ENCODE measurements at places on chromosomes 7 and 10.

GRCh38 chr7:151736403-151736909, 140.5 kb downstream of the PRKAG2 start:
- peak; percentile 90 for DNase-seq

- no peak for DNase-seq
Observed at GRCh38 chr10:4107285-4107851, 322.4 kb upstream of the KLF6 start.

- no peak for DNase-seq
Observed at GRCh38 chr7:93981480-93981874, 22.7 kb downstream of the BET1 start.

- no peak for DNase-seq
Observed at GRCh38 chr10:43970717-43971116, 322.0 kb upstream of the ZNF32 start.

- DNase-seq = no peak
Observed at GRCh38 chr7:134031835-134032617, 95.1 kb upstream of the LRGUK start.

GRCh38 chr7:2903682-2904162, 59.6 kb upstream of the GNA12 start:
- DNase-seq = no peak

GRCh38 chr10:128419466-128420019, 293.3 kb upstream of the MKI67 start:
- no peak for DNase-seq

GRCh38 chr10:95783741-95784140, 27.8 kb downstream of the ENTPD1 start:
- DNase-seq = no peak

DNA sequence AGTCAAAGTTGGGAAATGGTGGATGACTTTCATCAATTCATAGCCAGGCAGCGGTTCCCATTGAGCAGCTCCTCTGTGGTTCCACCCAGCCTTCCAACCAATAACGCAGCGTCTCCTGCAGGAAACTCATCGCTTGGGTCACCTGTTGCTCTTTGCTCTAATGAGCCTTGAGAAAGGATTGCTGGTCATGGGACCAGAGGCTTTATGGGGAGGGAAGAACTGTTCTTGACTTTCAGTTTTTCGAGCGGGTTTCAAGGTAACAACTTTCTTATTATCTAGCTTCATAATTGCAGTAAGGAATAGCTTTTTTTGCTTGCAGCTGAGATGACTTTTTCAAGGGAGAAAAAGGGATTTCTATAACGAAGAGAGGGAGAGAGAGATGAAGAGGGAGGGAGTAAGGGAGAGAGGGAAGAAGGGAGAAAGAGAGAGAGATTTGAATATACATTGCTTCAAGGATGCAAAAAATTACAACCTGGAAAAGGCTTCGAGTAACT, 405 bp upstream of the ENTPD1 start:
- DNase-seq = no peak

DNA sequence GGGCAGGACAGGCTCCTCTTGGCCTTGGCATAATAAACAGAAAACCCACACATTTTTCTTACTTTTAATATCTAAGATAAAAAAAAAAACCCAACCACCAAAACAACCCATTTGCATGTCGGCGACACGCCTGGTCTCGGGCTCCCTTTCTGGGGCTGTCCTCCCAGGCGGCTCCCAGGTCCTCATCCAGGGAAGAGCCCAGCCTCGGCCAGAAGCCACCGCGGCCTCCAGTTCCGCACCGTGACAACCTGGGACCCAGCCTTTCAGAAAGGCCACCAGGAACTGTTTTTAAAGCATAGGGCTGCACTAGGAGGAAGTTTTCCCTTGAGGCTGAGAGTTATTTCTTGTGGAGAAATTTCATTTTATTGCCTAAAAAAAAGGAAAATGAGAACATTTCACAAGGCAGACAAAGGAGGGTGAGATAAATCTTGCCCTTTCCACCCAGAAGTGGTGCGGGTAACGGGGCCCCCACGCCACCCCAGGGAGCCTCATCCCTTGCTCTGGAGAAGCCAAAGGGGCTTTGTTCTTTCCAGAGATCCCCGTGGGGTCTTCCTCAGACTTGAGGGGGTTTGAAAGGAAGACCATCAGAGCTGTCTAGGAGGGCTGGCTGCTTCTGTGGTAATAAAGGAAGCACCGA, 39.2 kb upstream of the MKRN1 start:
- DNase-seq = no peak

DNA sequence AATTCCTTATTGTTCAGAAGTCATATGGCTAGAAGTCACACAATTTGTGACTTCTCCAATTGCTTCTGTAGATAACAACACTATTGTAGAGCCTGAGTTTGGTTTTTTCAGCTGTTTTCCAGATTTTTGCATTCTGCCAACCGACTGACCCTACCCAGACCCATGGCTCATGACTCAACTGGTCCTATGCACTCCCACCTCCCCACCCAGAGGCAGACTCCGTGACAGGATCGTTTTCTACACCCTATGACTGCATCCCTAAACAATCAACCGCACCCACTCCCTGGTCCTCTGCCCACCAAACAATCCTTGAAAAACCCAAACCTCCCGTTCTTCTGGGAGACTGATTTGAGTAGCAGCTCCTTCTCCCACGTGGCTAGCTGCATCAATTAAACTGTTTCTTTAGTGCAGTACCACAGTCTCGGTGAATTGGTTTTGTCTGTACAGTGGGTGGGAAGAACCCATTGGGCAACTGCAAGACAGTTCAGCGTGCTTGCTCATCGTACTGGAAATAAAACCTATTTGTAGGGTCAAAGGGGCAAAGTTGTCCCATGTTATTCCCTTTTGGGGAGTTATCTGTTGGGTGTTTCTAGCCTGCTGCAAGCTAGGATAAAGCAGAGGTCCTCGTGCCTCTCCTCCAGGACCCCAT, 150.3 kb upstream of the FAM20C start:
- DNase-seq = no peak

DNA sequence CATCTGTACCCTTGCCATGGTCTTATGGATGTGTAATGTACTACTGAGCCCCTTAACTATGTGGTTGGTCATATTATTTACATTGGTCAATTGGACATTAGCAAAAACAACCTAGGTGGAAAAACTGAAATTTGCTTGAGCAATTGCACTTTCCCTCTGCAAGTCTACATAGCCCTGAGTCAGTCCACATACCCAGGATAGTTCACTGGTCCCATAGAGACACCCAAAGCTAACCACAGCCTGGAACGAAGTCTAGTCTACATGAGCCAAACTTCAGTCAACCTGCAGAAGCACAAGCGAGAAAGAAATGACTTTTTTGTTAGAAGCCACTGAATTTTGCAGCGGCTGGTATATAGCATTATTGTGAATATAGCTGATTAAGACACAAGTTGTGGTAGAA, 37.6 kb upstream of the COL1A2 start:
- DNase-seq = no peak

DNA sequence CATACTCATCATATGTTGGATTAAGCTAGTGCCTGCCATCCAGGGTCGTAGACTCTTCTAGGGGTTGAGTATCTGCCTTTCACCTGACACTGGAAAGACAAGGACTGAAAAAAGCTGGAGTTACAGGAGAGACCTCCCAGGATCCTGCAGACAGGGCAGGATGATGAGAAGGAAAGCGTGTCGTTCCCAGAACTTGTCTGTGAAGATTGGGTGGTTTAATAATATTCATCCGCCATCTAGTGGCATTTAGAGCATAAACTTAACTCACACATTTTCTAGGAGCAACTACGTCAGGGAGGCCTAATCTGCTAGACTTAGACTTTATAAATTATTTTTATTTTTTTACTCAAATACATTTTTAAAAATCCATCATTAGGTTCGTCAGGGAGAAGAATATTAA, 59.6 kb downstream of the ADRB1 start:
- DNase-seq = peak; percentile 30

DNA sequence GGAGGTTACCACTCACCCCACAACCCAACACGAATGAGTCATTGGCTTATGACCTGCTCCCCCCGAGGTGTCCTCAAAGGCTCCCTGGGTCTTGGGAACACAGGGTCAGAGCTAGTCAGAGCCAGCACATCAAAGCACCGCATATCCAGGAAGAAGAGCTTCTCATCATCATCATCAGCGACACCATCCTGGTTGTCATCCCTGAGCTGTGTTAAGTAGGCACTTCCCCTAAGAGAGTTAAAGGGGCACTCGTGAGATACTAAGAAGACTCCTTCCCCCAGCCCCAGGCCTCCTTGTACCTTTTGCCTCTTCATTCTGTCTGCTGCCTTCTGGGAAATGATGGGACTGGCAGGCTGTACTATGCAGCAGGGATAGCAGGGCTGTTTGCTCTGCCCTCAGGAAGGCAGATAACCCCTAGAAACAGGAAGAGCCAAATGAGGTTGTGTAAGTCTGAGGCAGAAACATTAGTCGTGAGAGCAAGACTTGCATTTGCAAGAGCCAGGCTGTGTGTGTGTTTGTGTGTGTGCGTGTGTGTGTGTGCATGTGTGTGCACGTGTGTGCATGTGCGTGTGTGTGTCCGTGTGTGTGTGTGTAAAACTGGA, 11.1 kb upstream of the CPA1 start:
- no peak for DNase-seq

- peak; percentile 67 for DNase-seq
Observed at GRCh38 chr10:70578371-70578947, 24.1 kb downstream of the PRF1 start.

- DNase-seq = no peak
Observed at GRCh38 chr10:19817231-19817933, 1.1 kb downstream of the PLXDC2 start.

DNA sequence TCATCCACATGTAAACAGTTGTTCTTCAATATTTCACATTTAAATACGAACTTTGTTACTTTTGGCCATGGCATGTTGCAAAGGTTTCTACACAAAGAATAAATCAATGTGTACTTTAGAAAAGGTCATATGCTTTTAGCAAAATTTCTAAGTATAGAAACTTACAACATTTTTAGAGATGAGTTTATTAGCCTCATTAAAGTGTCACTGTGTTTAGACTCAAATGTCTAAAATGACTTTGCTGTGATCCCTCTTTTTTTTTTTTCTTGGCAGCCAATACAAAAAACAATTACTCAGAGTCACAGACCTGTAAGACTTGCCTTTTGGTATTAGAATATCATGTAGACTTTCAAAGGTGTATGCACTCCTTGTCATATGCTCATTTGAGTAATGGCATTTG, 349.3 kb upstream of the KIAA1217 start:
- DNase-seq = no peak

GRCh38 chr7:33721895-33722294, 183.4 kb upstream of the BMPER start:
- DNase-seq = no peak

- DNase-seq = no peak
Observed at GRCh38 chr7:28096713-28097112, 83.9 kb downstream of the JAZF1 start.

DNA sequence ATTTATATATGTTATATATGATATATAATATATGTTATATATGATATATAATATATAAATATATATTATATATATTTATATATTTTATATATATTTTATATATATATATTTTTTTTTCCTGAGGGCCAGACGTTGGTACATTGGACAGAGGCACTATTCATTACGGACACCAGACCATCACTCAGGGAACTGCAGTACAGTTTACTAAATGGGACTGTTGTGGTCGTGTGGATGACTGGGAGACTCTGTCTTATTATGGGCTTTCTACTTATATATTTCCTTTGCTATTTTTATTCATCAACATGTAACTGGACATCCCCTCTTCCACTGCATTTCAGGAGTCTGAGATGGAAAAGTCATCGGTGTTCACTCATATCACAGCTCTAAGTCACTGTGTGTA, 87.1 kb upstream of the PRKCQ start:
- DNase-seq = no peak

DNA sequence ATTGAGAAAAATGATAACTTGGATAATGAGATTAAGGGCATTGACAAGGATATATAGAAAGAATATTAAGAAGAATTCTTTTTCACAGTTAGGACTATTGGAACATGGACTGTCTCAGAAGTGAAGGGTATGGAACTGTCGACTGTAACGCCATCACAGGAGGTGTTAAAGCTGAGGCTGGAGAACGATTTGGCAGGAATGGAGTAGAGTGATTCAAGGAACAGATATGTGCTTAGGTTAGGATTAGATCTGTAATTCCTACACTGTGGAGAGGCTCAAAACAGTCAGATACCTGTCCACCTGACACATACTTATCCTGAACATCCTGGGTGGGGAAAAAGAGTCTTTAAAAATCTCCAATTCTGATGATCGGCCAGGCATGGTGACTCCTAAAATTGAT, 30.9 kb downstream of the RHOBTB1 start:
- no peak for DNase-seq

- peak; percentile 52 for DNase-seq
Observed at GRCh38 chr7:130387628-130388403, 7.5 kb downstream of the CPA1 start.

- DNase-seq = no peak
Observed at GRCh38 chr10:5364890-5365338, at the start of gene UCN3. UCN3 (plus strand) TSS chr10:5364966; CDS start chr10:5373721, 8,755 bp downstream.

DNA sequence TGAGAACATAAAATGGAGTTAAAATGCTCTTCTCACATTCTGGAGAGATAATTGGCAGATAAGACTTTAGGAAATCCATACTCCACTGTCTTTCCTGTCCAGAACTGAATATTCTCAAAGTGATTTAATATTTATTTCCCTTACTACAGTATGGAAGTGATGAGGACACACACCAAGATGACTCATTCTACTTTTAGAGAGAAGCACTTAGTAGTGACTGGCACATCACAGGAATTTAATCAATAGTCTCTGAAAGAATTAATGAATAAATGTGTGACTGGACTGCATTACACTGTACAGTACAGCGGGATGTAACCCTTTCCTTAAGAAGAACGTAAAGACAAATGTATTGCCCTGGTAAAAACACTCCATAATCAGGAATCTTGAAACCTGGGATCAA, 116.7 kb downstream of the SEMA3E start:
- no peak for DNase-seq

DNA sequence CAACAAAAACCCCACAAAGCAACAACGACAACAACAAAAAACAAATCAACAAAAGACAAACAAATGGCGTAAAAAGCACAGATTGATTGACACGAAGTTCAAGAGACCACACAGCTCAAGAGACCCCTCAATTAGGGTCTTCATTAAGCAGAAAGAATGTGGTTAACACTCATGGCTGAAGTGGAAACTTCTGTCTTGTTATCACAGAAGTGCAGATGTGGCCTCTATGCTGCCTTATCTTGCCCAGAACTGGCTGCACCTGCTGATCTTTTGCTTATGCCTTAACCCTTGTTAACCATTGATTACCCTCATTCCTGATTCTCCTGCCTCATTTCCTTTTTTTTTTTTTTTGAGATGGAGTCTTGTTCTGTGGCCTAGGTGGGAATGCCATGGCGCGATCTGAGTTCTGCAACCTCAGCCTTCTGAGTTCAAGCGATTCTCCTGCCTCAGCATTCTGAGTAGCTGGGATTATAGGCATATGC, 3.5 kb upstream of the DAGLB start:
- no peak for DNase-seq

GRCh38 chr10:74824184-74824899, 2.1 kb upstream of the KAT6B start:
- no peak for DNase-seq

Data from retinal pigment epithelial cell (primary cell).